ENCODE measurements at places on chromosomes 3 and 15.

DNA sequence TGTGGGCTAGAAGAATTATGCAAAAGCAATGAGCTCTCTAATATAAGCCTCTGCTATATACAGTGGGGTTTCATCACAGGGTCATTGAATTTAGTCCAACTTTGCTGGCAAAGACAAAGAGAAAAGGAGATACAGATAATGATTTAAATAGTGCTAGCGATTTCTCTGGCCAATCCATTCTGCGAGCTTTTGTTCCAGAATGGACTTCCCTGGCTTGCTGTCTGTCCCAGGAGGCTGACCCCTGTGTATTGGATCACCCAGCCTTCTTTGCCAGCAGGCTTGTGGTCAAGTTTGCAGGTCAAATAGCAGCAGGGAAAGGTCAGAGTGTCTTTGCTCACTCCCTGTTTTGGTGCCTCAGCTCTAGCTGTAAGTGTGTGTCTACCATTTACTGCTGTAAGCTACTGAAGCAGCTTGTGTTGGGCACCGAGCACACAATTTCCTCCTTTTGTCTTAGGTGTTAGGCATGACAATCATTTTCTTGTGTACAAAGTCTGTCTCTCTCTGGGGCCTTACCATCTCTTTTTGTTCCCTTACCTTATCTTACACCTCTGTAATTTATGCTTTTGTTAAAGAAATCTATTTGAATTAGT lies 55.7 kb downstream of the UNC13C start:
- DNase-seq = no peak

GRCh38 chr15:44812029-44812517 lies 75.7 kb downstream of the TRIM69 start:
- no peak for DNase-seq

- no peak for DNase-seq
Measured at GRCh38 chr3:21803604-21804003, 52.6 kb upstream of the ZNF385D start.

- no peak for DNase-seq
Measured at GRCh38 chr3:195403244-195403643, 39.6 kb downstream of the ACAP2 start.

- DNase-seq = no peak
Measured at GRCh38 chr3:71371282-71371681, 212.2 kb downstream of the FOXP1 start.

GRCh38 chr3:38473229-38473628 lies 19.5 kb downstream of the ACVR2B start:
- DNase-seq = no peak

DNA sequence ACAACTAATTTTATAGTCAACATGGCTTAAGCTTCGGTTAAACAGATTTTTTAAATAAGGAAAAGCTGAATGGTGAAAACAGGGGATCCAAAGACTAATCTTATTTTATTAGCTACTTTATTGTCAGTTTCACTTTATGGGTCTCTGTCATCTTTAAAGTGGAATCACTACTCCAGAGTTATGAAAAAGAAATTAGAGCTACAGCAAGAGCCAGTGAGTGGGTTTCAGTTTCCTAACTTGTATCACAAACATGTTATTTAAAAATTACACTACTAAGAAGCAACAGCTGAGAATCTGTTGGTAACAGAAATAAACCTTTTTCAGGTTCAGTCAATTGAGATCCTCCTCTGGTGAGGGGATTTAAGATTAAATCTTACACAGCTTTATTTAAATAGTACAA lies 10.0 kb downstream of the PHC3 start:
- no peak for DNase-seq

- DNase-seq = no peak
Measured at GRCh38 chr15:70165716-70166284, 68.1 kb upstream of the TLE3 start.

DNA sequence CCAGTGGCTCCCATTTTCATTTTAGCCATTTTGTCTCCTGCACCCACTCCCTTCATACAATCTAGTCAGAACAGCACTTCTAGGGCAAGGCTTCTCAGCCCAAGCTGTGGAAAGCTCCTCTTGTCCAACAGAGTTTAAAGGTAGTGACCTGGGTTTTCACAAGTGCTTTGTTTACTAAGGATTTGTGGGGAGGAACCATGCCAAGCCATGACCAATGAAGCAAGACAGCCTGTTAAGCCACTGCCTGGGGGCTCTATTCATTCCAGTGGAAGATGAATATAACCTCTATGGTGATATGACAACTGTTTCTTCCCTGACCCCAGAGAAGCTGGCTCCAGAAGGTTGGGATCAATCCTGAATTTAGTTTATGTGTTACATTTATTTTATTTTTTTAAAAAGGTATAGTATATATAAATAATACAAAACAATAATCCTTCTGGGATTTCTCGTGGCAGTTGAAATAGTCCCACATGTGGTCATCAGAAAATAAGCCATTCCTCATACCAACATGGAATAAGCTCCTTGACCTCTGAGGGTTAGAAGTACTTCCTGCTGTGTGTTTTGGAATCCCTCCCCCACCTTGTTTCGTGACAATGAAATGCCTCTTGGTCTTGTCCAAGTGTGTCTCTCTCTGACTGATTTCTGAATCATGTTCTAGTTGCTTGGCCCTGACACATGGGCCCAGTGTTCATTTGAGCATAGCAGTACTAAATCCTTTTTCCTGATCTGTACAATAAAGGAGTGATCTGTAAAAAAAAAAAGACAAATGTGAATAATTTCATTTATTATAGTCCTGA lies 13.3 kb upstream of the THUMPD3 start:
- DNase-seq = no peak

- no peak for DNase-seq
Measured at GRCh38 chr3:147775816-147776530, 366.8 kb downstream of the ZIC1 start.

- no peak for DNase-seq
Measured at GRCh38 chr15:62940093-62940754, 102.3 kb upstream of the TPM1 start.

GRCh38 chr3:197597335-197597734 lies 41.6 kb upstream of the BDH1 start:
- no peak for DNase-seq

DNA sequence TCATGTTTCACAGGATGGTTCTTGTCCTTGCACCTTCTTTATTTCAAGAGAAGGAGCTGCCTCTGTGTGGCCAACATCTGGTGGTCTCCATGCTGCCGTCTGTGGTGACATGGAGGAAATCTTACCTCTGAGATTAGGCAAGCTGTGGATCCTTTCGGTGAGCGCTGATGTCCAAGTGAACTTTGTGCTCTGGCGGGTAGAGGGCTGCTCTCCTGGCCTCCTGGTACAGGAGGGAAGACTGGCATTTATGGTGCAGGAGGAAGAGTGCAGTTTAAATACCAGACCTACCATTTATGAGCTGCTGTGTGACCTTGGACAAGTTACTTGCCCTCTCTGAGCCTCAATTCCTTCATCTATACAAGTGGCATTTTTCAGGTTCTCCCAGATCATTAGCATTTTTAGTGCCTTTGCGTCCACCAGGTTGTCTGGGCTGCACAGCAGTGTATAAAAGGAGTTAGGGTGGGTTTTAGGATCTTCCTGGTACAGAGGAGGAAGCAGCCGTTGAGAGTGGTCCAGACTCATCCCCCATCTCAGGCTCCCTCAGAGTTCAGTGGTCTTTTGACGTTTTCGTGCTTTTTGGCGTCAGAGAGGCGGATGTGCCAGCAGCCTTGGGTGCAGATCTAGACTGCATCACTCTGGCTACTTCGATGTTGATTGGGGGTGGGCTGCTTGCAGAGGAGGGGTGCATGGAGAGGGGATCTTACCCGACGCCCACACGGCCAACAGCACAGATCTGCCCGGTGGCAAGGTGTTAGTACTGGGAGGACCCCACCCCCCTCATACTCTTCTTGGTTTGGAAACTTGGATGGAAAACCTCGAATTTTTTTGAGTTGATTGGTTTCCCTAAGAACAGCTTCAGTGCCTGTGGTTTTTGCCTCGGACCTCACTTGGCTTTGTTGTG lies 162.2 kb downstream of the ITPR1 start:
- no peak for DNase-seq

GRCh38 chr3:194607592-194608389 lies 25.4 kb downstream of the TMEM44 start:
- no peak for DNase-seq

- DNase-seq = no peak
Measured at GRCh38 chr15:62966294-62967078, 76.1 kb upstream of the TPM1 start.

- no peak for DNase-seq
Measured at GRCh38 chr3:108171106-108171505, 51.1 kb downstream of the IFT57 start.

GRCh38 chr3:150760431-150761200 lies 2.4 kb downstream of the SIAH2 start:
- DNase-seq = no peak

- DNase-seq = peak; percentile 36
Measured at GRCh38 chr3:123653221-123653682, 68.4 kb upstream of the HACD2 start.

- no peak for DNase-seq
Measured at GRCh38 chr15:71874245-71874644, 63.9 kb downstream of the NR2E3 start.

DNA sequence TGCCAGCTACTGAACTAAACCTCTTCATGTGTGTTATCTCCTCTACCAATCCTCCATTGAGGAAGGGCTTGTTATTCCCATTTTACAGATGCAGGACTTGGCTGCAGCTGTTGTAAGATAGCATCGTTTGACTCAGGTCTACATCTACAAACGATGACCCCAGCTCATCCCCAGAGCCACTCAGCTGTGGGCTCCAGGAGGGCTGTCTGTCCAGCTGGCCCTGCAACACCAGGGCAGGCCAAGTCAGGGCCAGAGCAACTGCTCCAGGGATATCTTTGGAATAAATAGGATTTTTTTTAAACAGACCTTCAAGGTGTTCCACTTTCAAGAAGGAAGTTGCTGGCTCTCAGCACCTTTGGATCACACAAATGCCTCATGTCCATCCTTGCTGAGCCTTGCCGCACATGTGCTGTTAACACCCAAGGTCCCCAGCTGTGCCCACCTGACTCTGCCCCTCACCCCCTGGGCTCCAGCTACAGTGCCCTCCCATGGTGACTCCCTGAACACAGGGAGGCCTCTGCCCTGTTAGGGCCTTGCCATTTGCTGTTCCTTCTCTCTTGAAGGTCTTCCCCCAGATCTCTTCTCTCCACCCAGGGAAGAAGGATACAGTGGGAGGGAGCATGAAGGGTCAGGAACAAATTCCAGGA lies 31.0 kb downstream of the ALDH1L1 start:
- no peak for DNase-seq

DNA sequence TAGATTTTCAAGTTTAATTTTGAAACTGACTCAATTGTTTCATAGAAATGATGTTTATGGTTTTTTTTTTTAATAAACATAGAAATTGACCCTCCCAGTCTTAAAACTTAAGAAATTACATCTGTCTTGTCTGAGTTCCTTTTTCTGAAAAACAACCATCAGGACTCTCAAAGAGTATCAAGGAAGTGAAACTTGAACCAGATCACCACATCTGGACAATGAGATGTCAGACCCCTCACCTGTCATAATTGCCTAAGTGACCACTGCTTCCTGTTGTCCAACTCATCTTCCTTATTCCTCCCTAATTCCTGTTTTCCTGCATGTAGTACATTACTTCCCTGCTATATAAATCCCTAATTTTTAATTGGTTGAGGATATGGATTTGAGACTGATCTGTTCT lies 441.5 kb upstream of the ARHGEF26 start:
- DNase-seq = no peak

DNA sequence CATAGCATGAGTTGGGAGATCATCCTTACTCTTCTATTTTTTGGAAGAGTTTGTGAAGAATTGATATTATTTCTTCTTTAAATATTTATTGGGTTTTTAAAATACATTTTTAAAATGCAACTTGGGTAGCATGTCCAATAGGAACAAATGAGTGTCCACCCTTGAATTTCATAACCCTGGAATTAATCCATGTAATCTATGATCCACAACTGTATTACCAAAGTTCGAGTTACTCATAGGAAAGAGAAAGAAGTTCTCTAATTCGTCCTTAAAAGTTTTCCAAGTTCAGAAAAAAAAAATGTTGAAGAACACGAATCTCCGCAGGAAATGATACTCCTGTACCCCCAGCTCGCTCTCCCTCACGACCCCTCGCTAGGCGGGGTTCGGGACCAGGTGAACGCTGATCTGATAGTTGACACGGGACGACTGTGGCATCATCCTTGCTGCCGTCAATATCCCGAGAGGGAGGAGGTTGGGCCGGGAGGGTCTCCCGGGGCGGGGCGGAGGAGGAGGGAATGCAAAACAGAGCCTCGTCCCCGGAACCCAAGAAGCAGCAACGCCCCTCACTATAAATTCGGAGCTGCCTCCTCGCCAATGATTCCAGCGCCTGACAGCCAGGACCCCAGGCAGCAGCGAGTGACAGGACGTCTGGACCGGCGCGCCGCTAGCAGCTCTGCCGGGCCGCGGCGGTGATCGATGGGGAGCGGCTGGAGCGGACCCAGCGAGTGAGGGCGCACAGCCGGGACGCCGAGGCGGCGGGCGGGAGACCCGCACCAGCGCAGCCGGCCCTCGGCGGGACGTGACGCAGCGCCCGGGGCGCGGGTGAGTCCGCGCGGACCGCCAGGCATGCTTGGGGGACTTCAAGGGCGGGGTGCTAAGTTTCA lies at the start of gene AGTR1:
TSS of gene AGTR1 (plus strand) at position 598 of the 884 bp plus-strand sequence. CDS start 43,133 bp downstream, outside the sequence.
- no peak for DNase-seq
